Aortic smooth muscle cell (primary cell): ENCODE measurements at places on chromosomes 3 and 15. TPM values are rescaled to one million over a fixed set of nuclear protein-coding genes. Genes with fewer than 3 reads are reported as not detected.

SAMMSON gene
- total RNA-seq = not detected in 2 replicates

EFHB gene
- 0.13 and 0.68 TPM in 2 replicates for total RNA-seq

EXD1 gene
- not detected in 2 replicates for total RNA-seq

ARIH1 gene
- total RNA-seq = 43.2 and 57.6 TPM in 2 replicates

GADL1 gene
- total RNA-seq = under 0.01 and 0.06 TPM in 2 replicates

MOBP gene
- total RNA-seq = not detected in 2 replicates

RPL39L gene
- total RNA-seq = 33.4 and 55.4 TPM in 2 replicates

RETNLB gene
- total RNA-seq = not detected in 2 replicates

SLC28A2 gene
- total RNA-seq = not detected in 2 replicates

GPR171 gene
- total RNA-seq = not detected in 2 replicates

LYZL4 gene
- not detected in 2 replicates for total RNA-seq

OR5K2 gene
- not detected in 2 replicates for total RNA-seq

GCHFR gene
- total RNA-seq = 2.4 and 3.2 TPM in 2 replicates

ACTC1 gene
- 0.12 TPM in 1 of 2 replicates, not detected in the other for total RNA-seq

SSUH2 gene
- not detected in 2 replicates for total RNA-seq

FBXW12 gene
- total RNA-seq = not detected in 2 replicates

NOX5 gene
- 0.13 and 0.19 TPM in 2 replicates for total RNA-seq

TYRO3 gene
- total RNA-seq = 8.1 and 9.8 TPM in 2 replicates

IL17RD gene
- 0.26 and 0.56 TPM in 2 replicates for total RNA-seq

SAXO2 gene
- 0.66 and 0.75 TPM in 2 replicates for total RNA-seq

TRAK1 gene
- total RNA-seq = 46.0 and 64.5 TPM in 2 replicates

SEMA3F gene
- total RNA-seq = 8.7 and 19.8 TPM in 2 replicates

PP2D1 gene
- total RNA-seq = not detected in 2 replicates

LMAN1L gene
- total RNA-seq = 0.13 and 0.25 TPM in 2 replicates

TMEM212 gene
- total RNA-seq = not detected in 2 replicates

BFSP2 gene
- total RNA-seq = not detected in 2 replicates

CNTN6 gene
- 0.66 and 5.5 TPM in 2 replicates for total RNA-seq

MST1R gene
- total RNA-seq = 0.40 and 2.0 TPM in 2 replicates

BUB1B gene
- total RNA-seq = 13.2 and 21.9 TPM in 2 replicates

CNTN4 gene
- 0.19 TPM in 1 of 2 replicates, not detected in the other for total RNA-seq

GAP43 gene
- 5.9 and 9.9 TPM in 2 replicates for total RNA-seq

SPSB4 gene
- total RNA-seq = under 0.01 TPM in 1 of 2 replicates, not detected in the other

NAALADL2 gene
- total RNA-seq = 12.9 and 15.9 TPM in 2 replicates

SERPINI2 gene
- not detected in 2 replicates for total RNA-seq

ATP2B2 gene
- 0.13 TPM in 1 of 2 replicates, not detected in the other for total RNA-seq

NANOGP8 gene
- total RNA-seq = not detected in 2 replicates
